ENCODE measurements at places on chromosomes 1 and 21. TPM values are rescaled to one million over a fixed set of nuclear protein-coding genes. Genes with fewer than 3 reads are reported as not detected.

DNA sequence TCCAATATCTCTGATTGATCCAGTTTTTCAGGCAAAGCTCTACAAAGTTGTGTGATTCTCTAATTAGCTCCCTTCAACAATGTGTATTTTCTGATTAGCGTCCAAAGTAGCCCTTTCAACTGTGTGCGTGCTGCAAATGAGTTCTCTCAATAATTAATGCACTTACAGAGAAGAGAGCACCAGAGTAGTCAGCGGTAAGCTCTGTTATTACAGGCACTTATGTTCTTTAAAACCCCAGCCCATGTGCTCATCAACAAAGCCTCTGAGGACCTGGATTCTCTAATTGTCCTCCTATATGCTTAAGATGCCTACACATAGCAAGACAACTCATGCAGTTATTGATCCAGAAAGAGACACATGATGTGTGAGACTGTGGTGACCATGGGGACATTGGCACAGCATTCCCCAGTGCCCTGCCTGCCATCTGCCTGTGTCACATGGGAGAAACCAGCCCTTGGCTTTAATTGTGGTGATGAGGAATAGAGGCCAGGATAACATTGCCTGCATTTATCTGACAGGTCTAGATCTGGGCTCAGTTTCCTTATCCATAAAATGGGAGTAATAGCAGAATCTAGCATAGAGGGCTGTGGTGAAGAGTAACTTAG lies 151.7 kb downstream of the PCP4 start:
- no peak for DNase-seq

DNA sequence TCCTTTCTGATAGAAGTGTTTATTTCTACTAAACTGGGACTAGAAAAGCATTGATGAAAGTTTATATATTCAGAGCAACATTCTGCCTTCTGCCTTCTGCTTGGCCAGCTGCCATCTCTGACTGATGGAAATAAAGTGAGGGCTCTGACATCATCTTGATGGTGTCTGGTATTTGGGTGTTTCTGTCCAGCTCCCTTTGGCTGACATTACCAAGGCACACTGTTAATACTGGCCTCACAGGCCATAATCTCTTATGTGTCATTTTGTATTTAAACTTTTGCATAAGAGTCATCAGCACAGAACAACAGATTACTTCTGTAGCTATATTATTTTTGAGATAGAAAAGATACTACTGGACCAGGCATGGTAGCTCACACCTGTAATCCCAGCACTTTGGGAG lies 216.9 kb downstream of the RYR2 start:
- DNase-seq, result no peak

DNA sequence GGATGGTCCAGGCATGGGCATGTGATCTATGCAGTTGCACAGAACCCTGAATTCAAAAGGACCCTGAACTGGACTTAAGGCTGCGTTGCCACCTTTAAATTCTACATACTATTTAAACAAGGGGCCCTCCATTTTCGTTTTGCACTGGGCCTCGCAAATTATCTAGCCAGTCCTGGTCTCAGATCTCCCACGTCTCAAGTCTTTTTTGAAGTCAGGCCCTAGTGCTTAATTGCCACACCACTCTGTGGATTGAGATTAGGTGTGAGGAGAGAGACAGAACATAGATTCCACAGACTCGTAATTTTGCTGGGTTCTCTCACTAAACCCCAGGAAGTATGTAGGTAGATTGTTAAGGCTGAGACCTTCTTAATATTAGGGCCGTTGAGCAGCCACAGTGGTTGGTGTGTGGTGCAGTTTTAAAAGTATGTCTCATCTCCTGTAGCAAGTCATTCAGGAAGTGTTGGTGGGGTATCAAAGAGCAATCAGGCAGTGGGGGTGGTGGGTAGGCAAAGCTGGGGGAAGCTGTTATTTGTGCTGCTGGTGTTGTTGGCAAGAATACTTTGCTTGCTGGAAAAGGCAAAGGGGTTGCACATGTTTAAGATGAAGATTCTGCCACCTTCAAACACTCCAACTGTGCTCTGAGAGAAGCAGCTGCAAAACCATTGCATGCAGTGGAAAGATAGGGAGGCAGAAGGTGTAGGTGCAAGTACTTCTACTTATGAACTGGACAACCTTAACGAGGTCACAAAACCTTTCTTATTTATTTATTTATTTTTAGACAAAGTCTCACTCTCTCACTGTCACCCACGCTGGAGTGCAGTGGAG lies 11.2 kb downstream of the CD84 start:
- DNase-seq, result no peak

- DNase-seq, result no peak
Observed at GRCh38 chr1:161179698-161180097, 2.4 kb upstream of the B4GALT3 start.

DNA sequence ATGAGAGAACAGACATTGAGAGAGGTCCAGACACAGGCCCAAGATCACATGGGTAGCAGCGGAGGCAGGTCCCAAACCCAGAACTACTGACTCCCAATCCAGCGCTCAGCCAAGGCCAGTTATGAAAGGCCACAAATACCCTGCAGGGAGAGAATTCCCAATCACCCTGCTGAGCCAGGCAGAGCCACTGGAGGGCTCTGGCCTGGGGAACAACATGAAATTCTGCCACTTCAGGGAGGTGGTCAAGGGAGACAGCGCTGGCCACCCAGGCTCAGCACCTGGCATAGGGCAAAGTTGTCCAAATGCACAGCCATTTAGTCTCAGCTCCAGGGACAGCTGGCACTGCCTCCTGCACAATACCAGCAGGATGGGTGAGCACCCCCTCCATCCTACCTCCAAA lies 27.5 kb downstream of the SLC9A1 start:
- DNase-seq, result no peak

DNA sequence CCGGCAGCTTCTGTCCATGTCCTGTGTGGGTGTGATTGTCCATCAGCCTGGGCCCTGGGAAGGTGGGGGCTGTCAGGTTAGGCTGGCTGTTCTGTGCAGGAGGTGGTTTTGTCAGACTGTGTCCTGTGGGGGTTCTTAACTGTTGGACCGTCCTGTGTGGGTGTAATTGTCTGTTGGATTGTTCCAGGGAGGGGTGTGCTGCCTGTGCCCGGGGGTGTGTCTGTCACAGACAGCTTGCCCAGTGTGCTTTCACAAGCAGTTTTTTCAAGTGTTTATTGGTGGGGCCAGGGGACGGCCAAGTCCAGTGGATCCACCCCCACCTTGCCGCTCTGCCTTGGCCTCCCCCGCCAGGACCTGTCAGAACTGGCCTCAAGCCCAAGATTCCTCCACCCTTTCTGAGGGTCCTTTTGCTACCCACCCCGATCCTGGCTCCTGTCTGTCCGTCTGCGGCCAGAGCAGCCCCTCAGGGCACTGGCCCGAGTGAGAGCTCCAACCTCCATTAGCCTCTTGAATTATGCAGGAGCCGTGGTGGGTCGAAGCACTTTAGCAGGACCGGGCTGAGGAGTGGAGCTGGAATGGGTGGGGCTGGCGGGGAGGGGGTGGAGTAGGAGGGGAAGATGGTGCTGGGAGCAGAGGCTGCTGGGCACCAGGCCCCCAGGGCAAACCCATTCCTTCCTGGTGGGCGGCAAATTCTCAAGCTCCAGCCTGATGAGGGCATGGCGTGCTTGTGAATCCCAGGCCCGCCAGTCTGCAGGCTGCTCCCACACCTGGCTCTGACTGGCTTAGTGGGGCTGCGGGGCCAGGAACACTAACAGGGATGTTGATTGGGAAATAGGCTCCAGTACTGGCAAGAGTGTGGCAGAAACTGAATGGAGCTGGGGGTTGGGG lies 47.2 kb downstream of the PTPRF start:
- no peak for DNase-seq

GRCh38 chr1:13813398-13814012 lies 113.5 kb downstream of the PRDM2 start:
- DNase-seq, result peak; percentile 4

DNA sequence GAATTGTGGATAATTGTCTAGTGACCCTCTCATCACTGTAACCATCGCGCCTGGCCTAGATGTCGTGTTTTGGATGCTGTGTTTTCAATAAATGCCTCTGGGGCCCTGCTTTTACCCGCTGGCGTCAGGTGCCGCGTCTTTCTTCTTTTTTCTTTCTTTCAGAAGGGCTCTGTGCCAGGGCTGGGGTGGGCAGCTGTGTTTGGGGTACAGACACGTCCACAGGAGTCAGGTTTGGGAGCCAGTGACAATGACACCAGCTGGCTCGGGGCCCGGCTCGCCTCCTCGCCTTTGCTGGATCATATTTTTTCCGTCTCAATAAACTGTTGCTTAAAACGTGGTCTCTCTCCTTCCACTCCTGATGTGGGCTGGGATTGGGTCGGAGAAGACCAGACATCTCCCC lies 16.1 kb downstream of the TMEM201 start:
- DNase-seq, result no peak

DNA sequence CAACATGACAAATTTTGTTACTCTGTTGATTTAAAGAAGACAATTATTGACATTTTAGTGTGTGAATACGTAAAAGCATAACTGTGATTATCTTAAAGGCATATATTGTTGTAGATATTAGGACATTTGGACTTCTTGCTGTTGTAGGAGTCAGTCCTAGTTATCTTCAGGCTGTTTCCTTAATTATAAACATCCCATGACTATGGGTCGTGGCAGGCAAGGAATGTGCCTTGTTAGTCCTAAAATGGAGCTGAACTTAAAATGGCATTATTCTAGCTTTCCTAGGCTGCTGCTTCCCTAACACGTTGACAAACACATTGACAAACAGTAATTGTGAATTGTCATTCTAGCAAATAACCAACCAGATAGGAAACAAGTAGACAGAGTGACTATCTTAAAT lies 4.4 kb upstream of the MPZL1 start:
- DNase-seq, result no peak

DNA sequence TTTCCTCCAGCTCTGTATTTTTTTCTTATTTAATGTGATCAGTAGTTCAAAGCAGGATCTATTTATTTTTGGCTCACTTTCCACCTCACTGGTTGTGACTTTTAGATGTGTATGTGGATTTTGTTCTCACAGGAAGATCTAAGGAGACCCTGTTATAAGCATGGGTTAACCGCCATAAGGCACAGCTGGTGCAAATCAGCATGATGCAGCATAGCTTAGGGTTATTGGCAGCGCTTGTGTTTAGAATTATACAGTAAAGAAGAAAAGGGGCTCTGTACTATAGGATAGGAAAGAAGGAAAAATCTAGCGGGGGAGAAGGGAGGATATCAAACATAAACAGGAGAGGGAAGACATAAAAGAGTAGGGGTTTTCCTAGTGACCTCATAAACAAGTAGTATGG lies 26.9 kb upstream of the RGL1 start:
- no peak for DNase-seq

DNA sequence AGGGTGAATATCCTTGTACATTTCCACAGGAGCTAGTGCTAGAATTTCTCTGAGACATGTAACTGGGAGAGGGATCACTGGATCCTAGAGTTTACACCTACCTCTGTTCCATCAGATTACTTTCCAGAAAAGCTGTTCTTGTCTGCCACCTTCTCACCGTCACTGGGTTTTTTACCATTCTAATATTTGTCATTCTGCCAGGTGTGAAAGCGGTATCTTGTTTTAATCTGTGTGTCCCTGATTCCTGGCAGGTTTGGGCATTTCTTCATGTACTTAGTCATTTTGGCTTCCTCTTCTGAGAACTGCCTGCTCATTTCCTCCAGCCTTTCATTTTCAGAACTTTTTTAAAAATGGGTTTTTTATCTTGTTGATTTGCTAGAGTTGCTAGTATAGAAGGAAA lies 5.1 kb downstream of the PMF1 start:
- DNase-seq, result peak; percentile 77

DNA sequence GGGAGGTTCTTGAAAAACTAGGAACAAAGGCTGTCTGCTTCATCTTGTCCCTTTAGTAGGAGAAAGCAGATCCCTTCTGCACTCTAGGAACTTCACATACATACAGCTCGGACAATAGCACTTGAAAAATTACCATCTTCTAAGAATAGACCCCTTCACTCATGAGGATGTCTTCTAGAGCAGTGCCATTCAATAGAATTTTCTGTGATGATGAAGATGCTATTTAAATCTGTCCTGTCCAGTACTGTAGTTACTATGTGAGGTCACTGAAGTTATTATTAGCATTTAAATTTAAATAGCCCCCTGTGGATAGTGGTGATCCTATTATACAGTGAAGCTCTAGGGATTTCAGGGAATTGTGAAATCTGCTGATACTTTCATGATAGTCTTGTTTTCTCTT lies 46.4 kb upstream of the RAB3GAP2 start:
- no peak for DNase-seq

- DNase-seq, result peak; percentile 68
Observed at GRCh38 chr1:9066945-9067807, 2.3 kb downstream of the SLC2A5 start.

GRCh38 chr1:39346872-39347271 lies 142.4 kb downstream of the MACF1 start:
- DNase-seq, result no peak

GRCh38 chr1:76764638-76765454 lies 102.4 kb upstream of the ST6GALNAC5 start:
- DNase-seq, result peak; percentile 77

DNA sequence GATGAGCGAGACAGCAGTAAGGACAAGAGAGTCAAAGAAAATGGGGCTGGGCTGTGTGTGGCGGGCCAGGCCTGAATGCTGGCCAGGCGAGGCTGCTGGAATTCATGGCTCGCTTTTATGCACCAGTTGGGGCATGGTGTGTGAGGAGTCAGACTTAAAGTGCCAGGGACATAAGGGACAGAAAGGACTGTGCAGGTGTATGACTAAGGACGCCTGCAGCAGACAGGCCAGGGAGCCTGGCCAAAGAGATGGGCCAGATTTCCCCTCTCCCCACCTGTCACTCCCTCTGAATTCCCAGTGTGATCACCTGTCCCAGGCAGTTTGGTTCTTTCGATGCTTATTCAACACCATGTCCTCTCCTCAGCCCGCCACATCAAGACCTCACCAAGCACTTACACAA lies 16.9 kb upstream of the SMIM12 start:
- no peak for DNase-seq

GRCh38 chr1:109905491-109905890 lies 5.2 kb upstream of the CSF1 start:
- DNase-seq, result no peak

DNA sequence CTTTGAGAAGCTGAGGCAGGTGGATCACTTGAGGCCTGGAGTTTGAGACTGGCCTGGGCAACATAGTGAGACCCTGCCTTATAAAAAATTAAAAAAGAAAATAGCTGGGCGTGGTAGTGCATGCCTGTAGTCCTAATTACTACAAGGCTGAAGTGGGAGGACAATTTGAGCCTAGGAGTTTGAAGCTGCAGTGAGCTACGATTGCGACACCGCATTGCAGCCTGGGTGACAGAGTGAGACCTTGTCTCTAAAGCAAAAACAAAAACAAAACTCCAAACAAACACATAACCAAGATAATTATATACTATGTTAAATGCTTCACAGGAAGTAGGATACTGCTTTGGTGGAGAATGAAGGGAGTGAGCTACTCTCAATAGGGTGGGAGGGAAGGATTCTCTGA lies 5.4 kb upstream of the PAFAH2 start:
- DNase-seq, result no peak

SPRR4 gene
- polyA plus RNA-seq, result not detected

C1orf94 gene
- polyA plus RNA-seq, result not detected

HTR6 gene
- polyA plus RNA-seq, result not detected

FBXO2 gene
- 0.89 TPM for polyA plus RNA-seq

CRP gene
- not detected for polyA plus RNA-seq

KRTAP10-9 gene
- not detected for polyA plus RNA-seq
